Activated CD8-positive, alpha-beta memory T cell treated with anti-CD3 and anti-CD28 coated beads, Interleukin-2, amount 10 ng/mL, durations not matched to agents 7 days and 5 days (primary cell): ENCODE measurements at places on chromosomes 1 and 21. TPM values are rescaled to one million over a fixed set of nuclear protein-coding genes. Genes with fewer than 3 reads are reported as not detected.

Gene BEND5
- total RNA-seq: 0.96 TPM

Gene KHDC4
- 99.4 TPM for total RNA-seq

Gene FCRLB
- 0.63 TPM for total RNA-seq

Gene KCNE1
- total RNA-seq: 0.15 TPM

Gene DONSON
- 41.6 TPM for total RNA-seq

Gene ITGB2
- 336 TPM for total RNA-seq

Gene MYOCOS
- total RNA-seq: not detected

Gene CLCA4
- not detected for total RNA-seq

Gene SIPA1L2
- total RNA-seq: 0.41 TPM

Gene CLIC4
- total RNA-seq: 23.0 TPM

Gene MAP7D1
- 252 TPM for total RNA-seq

Gene GPX7
- 14.4 TPM for total RNA-seq

Gene NGF
- total RNA-seq: not detected

Gene WNT2B
- 0.07 TPM for total RNA-seq

Gene REN
- not detected for total RNA-seq

Gene FCAMR
- not detected for total RNA-seq

Gene GPR25
- not detected for total RNA-seq

Gene ALPL
- not detected for total RNA-seq

Gene ANGPTL1
- total RNA-seq: not detected

Gene RBM11
- 2.2 TPM for total RNA-seq

Gene STPG1
- total RNA-seq: 9.2 TPM

Gene COL11A1
- total RNA-seq: not detected

Gene SIM2
- 0.09 TPM for total RNA-seq

Gene OLFML3
- 0.26 TPM for total RNA-seq

Gene BRDT
- total RNA-seq: not detected

Gene CLSTN1
- total RNA-seq: 99.3 TPM

Gene CGN
- 0.70 TPM for total RNA-seq

Gene C1orf56
- total RNA-seq: 2.0 TPM

Gene MEF2D
- total RNA-seq: 57.1 TPM

Gene NPL
- 1.8 TPM for total RNA-seq

Gene GBP5
- 362 TPM for total RNA-seq

Gene GLRX2
- 22.3 TPM for total RNA-seq
